CD4-positive, alpha-beta T cell treated with Interleukin-2 at 100 ng/mL for 4 hours (primary cell): ENCODE measurements at places on chromosomes 6 and 20.
A peak's percentile ranks its signal among the peaks of the same experiment; 100 is the strongest.

GRCh38 chr6:44708208-44708607 lies 320.7 kb downstream of the CDC5L start:
- DNase-seq = no peak

DNA sequence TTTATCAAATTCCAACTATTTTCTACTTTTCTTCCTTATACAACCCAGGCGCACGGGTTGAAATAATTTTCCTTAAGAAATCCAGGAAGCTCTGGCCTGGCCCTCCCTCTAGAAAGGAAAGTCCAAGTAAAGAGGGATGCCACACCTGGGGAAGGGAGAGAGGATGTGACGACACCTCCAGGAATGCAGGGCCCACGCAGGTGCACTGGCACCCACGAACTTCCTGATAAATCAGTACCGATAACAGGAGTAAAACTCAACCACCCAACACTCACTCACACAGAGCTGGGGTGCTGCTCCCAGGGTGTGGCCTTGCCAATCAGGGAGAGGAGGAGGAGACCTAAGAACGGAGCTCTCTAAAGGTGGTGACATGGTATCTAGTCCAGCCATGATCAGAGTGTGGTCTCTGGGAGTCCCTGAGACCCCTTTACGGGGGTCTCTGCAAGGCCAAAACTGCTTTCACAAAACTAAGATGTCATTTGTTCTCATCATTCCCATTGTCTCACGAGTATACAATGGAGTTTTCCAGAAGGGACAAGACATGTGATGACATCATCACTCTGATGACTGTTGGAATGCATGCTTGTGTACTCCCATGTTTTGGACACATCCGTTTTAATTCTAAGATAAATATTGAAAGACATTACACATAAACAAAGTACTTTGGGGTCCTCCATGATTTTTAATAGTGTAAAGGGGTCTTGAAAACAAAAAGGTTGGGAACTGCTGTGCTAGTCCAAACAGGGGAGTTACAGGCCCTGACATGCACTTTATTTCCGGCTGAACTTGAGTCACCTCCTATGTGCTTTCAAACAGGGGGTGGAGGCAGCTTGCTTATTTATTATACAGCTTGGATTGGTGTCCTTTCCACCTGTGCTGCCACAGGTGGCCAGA lies 2.2 kb upstream of the PARD6B start:
- DNase-seq = no peak

DNA sequence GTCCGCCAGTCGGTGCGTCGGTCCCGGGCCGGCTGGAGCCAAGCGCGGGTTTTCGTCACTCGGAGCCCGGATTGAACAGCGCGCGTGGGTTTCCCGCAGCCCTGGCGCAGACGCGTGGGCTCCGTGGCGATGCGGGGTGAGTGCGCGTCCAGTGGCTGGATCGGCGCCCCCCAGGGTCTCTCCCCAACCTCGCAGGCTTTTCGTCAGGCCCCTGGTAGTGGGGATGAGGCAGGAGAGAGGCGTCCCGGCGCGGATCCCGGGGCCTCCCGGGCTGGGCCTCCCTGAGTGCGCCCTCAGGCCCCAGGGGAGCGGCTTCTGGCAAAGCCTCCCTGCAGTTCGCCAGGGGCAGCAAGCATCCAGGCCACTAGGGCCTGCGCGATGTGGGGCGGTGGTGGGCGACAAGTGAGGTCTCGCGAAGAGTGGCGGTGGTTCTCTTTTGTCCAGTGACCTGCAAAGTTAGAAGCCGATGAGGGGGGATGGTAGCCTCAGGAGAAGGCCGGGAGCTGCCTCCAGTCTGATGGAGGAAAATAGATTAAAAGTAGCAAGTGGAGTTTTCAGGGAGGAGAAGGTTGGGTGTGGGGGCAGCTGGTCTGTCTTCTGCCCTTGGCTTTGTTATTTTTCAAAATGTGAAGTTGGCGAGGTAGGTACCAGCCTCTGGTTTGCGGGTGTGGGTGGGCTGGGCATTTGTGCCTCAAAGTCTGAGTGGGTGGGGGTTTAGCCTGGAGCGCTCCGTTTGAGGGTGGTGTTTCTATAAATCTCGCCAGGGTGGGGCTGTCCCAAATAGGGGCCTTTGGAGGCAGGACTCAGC lies 1.6 kb downstream of the TOX2 start:
- DNase-seq = no peak

GRCh38 chr6:15531973-15532372 lies 130.9 kb downstream of the DTNBP1 start:
- no peak for DNase-seq

- peak; percentile 72 for DNase-seq
These were observed 236.5 kb downstream of the GMPR start for GRCh38 chr6:16474772-16475493.

DNA sequence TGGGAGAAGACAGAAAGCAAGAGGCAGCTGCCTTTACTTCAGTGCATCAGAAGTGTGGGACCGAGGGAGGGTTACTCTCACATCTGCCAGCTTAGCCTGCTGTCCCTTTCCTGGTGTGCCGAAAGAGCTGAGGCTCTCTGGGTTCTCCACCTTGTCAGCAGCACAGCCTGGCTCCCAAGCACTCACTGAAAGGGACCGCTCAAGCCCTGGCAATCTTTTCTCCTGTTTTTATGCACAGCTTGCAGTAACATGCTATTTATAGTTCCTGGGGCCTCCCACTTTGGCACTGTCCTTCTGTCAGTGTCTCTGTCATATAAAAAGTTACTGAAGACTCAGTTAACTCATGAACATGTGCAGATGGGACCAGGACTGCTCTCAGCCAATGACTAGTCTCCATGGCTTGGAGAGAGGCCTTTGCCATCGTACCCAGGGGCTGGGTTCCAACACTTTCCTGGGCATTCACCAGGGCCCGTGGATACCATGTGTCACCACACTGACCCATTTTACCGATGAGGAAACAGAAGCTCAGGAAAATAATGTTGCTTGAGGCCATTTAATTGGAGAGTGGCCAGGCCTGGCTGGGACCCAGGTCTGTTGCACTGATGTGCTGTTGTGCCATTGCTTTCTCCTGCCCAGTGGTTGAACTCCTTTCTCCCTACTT lies 46.2 kb downstream of the PANK2 start:
- no peak for DNase-seq

GRCh38 chr6:29845405-29846006 lies 17.9 kb downstream of the HLA-G start:
- peak; percentile 65 for DNase-seq

DNA sequence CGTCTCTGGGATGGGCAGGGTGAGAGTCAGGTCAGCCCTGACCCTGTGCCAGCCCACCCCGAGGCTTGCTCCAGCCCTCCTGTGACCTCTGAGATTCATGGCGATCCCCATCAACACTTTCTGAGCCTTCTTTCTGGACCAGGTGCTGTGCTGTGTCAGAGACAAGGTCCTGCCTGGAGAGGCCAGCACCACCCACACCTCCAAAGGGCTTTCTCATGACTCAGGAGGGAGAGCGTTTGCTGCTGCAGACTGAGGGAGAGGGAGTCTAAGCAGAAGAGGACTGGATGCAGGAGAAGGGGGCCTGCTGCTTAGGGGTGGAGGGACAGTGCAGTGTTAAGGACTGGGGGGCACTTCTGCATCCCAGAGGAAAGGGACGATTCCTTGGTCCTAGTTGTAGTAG lies 193.5 kb downstream of the LRFN2 start:
- no peak for DNase-seq

DNA sequence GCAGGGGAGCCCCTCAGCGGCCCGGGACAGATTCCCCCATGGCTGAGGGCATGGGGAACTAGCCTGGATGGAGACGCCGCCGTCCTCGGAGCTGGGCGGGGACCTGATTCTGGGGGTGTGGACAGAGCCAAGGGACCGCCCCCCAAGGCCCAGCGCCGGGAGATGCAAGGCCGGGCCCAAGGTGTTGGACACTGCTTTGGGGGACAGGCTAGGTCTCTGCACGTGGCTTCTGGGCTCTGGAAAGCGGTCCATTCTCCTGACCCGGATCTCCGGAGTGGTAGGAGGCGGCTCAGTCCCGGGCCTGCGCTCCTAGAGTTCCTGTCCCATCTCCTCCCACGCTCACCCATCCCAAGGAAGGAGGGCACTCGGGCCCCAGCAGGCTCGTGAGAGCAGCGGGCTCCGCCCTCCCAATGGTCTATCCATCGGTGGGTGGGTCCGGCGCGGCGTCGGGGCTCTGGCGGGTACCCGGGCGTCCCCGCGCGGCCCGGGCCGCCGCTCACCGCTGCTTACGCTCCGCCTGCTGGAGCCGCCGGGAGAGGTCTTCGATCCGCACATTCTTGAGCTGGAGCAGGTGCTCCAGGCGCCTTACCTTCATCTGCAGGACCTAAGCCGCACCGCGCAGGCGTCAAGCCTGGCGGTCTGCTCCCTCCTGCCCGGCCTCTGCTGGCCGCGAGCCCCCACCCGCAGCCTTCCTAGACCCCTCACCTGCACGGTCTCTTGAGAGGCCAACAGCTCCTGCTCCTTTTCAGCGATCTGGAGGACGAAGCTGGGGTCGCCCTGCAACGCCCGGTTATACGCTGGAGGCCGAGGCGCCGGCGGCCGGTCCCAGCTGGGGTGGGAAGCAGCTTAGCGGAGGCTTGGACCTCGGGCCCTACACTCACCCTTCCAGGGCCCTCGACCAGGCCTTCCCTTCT lies 3.3 kb downstream of the SPEF1 start:
- DNase-seq = peak; percentile 28

DNA sequence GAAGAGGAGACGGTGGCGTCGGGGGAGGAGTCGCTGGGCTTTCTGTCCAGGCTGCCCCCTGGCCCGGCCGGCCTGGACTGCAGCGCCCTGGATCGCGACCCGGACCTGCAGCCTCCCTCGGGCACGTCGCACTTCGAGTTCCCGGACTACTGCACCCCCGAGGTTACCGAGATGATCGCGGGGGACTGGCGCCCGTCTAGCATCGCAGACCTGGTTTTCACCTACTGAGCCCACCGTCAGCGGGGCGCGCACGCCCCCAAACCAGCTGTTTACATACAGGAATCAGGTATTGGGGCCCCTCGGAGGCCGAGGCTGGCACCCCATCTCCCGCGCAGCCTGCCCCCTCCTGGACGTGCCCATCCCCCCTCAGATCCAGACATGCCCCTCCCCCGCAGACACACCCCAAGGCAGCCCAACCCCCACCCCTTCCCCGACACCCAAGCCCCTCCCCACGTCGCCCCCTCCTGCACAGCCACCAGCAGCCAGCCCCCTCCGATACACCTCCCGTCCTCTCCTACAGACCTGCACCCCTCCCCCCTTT lies 1.4 kb downstream of the SOX12 start:
- DNase-seq = no peak

- peak; percentile 14 for DNase-seq
These were observed 14.8 kb downstream of the FAXC start for GRCh38 chr6:99334526-99335127.

DNA sequence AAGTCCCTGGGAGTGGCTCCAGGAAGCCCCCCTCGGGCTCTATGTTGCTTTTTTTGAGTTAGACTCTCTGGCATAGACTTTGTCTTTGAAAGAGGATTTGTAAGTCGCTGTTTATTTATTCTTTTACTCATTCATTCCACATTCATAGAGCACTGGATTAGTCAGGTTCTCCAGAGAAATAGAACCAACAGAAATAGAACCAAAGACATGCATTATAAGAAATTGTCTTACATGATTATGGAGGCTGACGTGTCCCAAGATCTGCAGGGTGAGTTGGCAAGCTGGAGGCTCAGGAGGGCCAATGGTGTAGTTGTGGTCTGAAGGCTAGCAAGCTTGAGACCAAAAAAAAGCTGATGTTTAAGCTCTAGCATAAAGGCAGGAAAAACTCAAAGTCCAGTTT lies 98.3 kb upstream of the CHD6 start:
- no peak for DNase-seq

- no peak for DNase-seq
These were observed 38.5 kb downstream of the GCNT2 start for GRCh38 chr6:10559522-10560152.

DNA sequence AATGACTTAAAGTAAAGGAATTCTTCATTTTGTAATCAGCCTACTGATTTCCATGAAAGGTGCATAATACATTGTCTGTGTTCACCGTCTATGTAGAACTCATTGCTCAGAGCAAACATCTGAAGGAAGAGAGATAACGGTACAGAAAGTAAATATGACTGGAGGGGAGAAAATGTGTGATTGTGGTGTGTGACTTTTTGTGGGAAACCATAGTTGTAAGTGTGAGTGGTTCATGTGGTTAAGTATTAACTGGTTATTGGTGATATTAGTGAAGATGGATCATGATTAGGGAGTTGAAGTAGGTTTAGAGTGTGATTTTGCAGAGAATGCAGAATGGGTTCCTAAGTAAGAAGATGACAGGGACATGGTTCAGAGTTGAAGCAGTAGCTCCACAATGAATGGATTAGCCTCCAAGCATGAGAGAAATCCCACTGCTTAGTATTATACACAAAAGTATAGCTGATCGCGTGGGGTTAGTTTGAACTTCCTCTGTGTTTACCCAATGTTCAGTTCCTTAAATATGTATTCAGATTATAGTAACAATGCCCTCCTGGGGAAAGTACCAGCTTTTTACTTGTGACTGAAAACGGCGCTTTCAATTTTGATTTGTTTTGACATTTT lies 368.9 kb downstream of the UTRN start:
- DNase-seq = peak; percentile 29

GRCh38 chr20:19520261-19520660 lies 237.8 kb upstream of the RIN2 start:
- DNase-seq = no peak

DNA sequence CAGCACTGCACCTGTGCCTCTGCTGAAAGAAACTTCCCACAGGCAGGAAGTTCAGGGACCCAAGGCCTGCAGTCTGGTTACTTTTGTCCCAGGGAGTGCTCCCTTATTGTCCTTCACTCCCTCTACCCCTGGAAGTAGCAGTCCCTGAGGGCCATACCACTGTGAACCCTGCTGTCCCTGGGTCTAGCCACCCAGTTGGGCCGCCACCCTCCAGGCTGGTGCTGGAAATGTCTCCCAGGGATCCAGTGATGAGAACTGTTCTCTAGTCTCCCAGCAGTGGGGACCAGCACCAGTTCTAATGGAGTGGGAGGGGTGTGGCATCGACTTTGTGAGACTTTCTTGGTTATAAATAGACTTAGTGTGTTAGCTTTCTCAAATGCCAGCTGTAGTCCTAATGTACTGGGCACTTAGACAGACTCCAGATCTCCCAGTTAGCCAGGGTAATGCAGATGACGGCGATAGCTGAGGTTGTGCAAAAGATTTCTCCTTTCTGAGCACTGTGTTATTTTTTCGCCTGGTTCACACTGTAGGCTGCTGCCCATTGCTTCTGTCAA lies 462.5 kb downstream of the CDH26 start:
- no peak for DNase-seq

DNA sequence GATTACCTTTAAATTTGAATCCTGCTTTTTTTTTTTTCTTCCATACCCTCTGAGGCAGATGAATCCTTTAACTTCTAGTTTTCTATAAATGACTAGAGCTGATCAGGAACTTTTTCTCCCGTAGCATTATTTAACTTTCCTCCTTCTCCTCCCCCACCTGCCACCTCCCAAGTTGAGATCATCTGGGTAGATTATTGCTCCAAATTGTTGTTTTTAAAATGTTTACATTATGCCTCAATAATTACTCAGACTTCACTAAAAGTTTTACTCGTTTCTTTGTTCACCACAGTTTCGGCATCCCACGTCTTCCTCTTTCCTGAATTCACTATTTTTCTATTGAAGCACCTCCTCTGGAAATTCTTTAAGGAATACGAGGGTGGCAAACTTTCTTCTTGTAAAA lies 16.6 kb upstream of the SCUBE3 start:
- no peak for DNase-seq
